ENCODE measurements at places on chromosomes 7 and 10.

GRCh38 chr7:157337316-157338149 is 729 bp downstream of the DNAJB6 start:
- peak; percentile 79 for DNase-seq

DNA sequence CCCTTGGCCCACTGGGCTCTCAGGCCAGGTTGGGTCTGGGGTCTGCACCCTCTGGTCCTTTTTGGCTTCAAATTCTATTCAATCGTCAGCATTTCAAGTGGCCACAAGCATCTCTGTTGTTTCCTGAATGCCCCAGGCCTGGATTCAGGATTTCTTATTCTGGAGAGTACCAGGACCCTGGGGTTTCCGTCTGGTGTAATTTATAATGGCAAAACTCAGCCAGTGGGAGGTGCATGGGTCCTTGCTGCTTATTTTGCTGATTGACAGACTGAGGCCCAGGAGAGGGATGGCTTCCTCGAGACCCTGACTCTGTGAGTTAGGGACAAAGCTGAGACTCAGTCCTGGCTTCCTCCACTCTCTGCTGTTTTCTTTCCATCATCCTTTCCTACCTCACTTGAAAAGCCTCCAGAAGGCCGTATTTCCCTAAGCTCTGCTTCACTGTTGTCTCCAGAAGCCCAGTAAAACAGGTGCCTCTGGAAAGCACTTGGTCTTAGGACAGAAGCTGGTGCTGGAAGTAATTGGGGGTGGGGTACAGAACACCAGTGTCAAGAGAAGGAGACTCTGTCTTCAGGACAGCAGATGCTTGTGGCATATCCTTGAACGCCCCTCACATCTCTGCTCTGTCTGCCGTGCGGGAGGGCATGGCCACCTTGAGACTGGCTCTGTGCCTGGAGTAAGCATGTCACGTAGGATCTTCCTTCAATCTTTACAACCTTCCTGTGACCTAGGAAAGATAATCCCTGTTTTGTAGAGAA is 39.4 kb upstream of the SH2D4B start:
- DNase-seq: no peak

GRCh38 chr7:47420122-47420780 is 161.7 kb downstream of the TNS3 start:
- no peak for DNase-seq

DNA sequence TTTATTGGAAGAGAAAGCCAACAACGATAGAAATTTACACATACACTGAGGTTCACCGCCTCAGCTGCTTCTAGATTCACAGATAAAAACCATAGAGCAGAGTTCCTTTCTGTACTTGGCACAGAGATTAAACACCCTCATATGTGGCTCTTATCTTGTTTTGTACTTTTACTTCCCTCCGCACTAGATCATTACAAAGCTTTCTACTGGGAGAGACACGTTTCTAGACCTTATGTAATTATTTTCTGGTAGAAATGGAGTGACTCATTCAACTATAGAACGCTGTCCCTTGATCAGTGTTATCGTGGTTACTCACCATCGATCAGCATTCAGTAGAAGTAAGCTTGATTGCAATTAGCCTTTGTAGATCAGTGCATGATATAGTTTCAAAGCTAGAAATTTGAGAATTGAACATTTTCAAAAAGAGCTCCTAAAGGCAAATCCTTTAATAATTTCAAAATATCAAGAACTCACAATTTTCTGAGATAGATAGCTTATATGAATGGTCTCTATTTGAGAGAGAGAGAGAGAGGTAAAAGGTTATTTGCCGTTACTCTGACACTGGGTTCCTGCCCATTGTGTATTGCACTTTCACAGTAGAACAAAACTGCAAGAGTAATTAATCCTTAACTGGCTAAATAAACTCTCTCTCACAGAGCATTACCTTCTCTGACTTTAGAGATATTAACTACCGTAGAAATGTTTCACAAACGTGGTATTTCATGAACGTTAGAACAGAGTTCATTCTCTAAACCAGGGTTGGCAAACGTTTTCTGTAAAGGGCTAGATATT is 26.1 kb upstream of the DNAJC1 start:
- no peak for DNase-seq

GRCh38 chr10:103232131-103232673 is 13.5 kb upstream of the RPEL1 start:
- DNase-seq: no peak

GRCh38 chr10:11961771-11962170 is 80.8 kb downstream of the UPF2 start:
- DNase-seq: no peak

GRCh38 chr10:44902941-44903545 is 8.1 kb upstream of the TMEM72 start:
- no peak for DNase-seq

- no peak for DNase-seq
These were observed 340.3 kb downstream of the CXCL12 start for GRCh38 chr10:44044549-44044948.

DNA sequence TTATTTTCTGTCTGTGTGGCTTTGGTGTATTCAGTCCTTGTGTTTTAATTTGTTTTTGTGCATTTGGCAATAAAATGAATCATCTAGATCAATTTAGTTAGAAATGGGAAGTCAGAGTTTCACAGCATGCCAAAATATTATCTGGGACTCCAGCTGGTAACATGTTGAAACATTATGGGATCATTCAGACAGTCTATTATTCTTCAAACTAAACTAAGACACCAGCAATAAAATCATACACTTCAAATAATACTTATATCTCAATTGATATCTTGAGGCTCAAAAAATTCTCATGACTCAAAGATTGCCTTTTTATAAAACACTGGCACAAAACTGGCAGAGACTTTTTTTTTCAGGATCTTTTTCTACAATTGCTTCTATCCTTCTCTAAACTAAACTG is 5.8 kb upstream of the RP9 start:
- DNase-seq: no peak

- DNase-seq: no peak
These were observed 317.0 kb downstream of the CACNA2D1 start for GRCh38 chr7:82126576-82126975.

DNA sequence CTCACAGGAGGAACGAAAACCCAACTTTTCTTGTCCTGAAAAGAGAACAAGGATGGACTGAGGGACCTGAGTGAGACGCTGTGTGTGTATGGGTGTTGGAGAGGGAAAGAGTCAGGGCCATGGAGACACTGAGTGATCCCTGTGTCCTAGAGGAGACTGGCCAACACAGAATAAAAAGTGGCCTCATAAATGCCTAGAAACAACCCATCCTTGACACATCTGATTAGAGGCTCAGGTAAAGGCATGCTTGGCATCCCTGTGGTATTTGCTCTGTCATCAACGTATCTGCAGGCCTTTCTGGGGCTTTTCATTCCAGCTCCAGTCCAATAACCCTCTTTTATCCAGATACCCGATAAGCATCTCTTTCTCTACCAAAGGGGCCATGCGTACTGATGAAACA is 86.3 kb downstream of the FGFR2 start:
- no peak for DNase-seq

DNA sequence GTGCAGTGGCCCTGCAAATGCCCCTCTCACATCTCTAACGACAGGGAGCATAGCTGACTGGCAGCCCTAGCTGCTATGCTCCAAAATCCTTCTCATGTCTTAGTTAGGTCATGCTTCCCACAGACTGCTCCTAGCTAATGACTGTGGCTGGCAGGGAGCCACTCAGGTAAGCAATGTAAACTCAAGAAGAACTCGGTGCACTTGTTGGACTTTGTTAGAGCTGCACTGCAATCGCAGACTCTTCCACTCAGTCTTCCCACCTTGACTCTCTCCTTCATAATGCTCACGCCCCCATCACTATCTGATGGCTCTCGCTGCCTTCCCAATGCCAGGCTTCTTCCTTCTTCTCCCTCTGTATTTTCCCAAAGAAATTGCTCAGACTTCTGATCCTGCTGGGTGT is 24.0 kb downstream of the OR9A2 start:
- no peak for DNase-seq

DNA sequence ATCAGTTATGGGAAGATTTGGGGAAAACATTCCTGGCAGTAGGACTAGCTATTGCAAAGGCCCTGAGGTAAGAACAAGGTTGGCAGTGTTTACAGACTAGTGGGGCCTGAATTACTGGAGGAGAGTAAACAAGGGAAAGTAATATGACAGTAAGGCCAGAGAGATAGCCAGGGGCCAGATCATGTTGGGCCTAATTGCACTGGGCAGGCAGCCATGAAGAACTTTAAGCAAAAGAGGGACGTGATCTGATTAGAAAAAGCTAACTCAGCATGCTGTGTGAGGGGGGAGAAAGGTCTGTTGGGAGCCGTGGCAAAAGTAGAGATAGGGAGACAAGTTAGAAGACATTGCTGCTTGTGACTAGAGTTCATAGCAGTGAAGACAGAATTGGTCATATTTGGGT is 9.2 kb downstream of the NUP42 start:
- peak; percentile 55 for DNase-seq

GRCh38 chr10:99927721-99928280 is 81.9 kb downstream of the DNMBP start:
- no peak for DNase-seq

GRCh38 chr7:159125955-159126270 is 18.8 kb downstream of the VIPR2 start:
- DNase-seq: no peak

- DNase-seq: no peak
These were observed 148.1 kb downstream of the PCLO start for GRCh38 chr7:83014546-83014945.

- DNase-seq: no peak
These were observed 138.0 kb downstream of the CACNB2 start for GRCh38 chr10:18278181-18278580.

DNA sequence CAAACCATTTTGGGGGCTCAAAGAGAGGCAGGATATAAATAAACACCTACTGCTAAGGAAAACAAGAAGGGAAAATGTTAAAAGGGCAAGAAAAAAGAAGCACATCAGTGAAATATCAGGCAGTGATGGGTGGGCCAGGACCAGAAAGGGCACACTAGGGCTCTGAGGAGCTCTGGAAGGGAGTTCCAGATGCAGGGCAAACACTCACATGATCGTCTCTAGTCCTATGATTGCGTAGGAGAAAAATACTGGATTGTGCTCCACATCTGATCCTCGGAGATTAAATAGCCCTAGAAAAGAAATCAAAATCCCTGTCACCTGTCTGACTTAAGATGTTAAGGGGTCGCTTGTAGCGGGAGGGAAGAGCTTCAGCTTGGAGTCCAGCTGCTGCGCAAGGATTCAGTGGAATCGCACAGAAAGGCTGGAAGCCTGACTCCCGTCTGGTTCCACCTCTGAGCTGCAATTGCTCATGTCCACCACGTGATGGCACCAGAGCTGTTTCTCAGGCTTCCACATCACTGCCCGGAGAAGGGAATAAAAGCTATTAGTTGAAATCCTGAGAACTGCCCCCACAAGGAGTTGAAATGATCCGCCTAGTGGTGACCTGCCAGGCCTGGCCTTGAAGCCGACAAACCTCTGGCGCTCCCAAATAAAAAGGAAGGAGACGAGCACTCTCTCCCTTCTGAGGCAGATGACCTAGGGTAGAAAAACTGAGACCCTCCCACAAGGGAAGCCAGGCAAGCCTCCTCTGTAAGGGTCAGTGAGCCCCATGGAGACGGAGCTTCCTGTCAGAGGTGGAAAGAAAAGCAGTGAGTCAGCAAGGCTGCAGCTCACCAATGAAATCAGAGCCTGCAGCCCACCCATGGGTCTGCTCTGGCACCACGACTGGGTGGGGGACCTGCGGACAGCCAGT is 39.2 kb downstream of the XPNPEP1 start:
- DNase-seq: peak; percentile 68

DNA sequence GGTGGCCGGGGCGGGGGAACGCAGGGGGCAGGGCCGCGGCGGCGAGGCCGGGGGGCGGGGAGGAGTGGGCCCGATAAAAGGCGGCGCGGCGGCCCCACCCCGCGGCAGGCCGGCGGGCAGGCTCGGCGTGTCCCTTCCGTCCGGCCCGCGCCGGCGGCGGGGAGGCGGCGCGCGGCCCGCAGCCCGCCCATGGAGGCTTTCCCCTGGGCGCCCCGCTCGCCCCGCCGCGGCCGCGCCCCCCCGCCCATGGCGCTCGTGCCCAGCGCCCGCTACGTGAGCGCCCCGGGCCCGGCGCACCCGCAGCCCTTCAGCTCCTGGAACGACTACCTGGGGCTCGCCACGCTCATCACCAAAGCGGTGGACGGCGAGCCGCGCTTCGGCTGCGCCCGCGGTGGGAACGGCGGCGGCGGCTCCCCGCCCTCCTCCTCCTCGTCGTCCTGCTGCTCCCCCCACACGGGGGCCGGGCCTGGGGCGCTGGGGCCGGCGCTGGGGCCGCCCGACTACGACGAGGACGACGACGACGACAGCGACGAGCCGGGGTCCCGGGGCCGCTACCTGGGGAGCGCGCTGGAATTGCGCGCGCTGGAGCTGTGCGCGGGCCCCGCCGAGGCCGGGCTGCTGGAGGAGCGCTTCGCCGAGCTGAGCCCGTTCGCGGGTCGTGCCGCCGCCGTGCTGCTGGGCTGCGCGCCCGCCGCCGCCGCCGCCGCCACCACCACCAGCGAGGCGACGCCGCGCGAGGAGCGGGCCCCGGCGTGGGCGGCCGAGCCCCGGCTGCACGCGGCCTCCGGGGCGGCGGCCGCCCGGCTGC is at the start of gene NANOS1:
Gene NANOS1 (plus strand): TSS at position 102 of the 808 bp plus-strand sequence. CDS start 88 bp downstream, at position 190.
- peak; percentile 49 for DNase-seq

- DNase-seq: no peak
These were observed 21.6 kb downstream of the GARS1 start for GRCh38 chr7:30616318-30616717.
